Brain microvascular endothelial cell (primary cell): ENCODE measurements at places on chromosomes 1 and 21.

DNA sequence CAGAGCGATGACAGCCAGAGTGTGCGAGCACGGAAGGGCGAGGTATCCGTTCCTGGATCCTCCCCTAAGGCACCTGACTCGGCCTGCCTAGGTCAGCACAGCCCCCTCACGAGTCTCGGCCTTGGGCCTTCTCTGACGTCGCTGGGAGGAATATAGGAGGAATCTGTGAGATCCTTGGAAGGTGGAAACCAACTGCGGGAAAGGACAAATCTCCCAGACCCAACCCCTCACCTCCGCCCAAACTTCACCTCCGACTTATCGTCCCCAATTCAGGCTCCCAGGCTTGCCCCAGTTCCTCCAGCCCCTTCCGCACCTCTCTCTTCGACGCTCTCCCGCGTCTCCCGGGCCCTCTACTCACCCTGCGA is 494 bp downstream of the APH1A start:
- no peak for DNase-seq

DNA sequence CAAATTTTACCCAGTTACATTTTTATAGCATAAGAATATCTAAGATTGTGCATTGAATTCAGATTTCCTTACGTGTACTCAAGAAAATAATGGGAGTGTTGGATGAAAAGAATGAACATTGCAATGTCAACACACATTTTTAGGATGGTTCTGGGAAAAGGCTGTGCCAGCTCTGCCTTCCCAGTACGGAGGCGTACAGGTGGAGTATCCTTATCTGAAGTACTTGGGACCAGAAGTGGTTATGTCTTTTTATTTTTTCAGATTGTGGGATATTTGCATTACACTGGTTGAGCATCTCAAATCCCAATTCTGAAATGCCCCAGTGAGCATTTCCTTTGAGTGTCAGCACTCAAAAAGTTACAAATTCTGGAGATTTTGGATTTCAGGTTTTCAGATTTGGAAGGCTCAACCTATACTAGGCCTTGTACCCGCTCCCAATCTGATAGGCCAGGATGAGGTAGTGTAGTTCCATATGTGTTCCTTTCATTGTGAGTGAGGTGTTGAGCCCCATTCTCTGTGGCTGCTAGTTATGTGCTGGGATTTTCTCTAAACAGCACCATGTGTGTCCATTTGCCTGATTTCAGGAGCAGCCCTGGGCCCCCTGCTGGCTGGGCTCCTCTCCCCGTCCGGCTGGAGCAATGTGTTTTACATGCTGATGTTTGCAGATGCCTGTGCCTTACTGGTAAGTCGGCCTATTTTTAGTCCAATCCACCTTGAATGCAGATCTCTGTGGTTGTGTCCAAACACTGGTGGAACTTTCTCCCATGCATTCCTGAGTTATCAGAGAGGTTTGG is 60.8 kb downstream of the SLC37A1 start:
- peak; percentile 35 for DNase-seq

GRCh38 chr1:83932281-83932680 is 66.7 kb downstream of the TTLL7 start:
- no peak for DNase-seq

GRCh38 chr21:38859852-38860251 is 54.1 kb downstream of the ETS2 start:
- no peak for DNase-seq

DNA sequence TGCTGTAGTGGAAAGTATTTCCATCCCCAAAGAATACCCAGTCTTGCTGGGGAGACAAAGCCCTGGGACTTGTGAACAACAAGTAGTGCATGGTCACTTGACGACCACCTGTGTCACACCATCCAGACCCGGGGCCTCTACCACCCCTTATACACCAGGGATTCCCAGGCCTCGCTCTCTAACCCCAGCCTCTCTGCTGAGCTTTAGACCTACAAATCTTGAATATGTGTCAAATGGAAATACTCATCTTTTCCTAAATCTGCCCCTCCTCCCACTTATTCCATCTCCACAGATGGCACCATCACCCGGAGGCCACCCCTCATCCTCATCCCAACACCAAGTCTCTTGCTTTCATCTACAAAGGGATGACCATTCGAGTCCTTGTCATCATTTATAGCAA is 875 bp upstream of the RNASEL start:
- DNase-seq = no peak

- no peak for DNase-seq
Measured at GRCh38 chr1:33698361-33699035, 165.4 kb upstream of the HMGB4 start.
